Dermis microvascular lymphatic vessel endothelial cell (primary cell): ENCODE measurements at places on chromosomes 3 and 15. TPM values are rescaled to one million over a fixed set of nuclear protein-coding genes. Genes with fewer than 3 reads are reported as not detected.

DNA sequence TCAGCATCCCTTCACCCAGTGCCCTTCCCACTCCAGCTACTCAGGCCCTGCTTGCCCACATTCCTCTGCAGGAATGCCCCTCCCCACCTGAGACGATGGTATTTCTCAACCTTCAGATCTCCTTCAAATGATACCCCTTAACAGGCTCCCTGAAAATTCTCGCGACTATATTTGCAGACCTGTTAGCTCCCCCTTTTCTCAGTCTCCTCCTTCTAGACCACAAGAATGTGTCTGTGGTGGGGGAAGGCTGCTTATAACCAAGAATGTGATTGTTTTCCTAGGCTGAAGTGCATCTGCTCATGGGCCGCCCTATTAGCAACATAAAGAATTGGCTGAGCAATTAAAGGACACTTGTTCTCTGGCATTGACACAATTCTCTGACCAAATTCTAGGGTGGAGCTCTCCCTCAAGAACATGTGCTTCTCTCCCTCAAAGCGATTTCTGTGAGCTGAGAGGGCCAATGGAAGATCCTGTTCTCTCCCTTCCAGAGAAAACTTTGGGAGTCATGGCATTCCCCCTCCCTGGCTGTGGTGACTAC is 19.1 kb upstream of the LIMD1 start:
- DNase-seq: no peak

DNA sequence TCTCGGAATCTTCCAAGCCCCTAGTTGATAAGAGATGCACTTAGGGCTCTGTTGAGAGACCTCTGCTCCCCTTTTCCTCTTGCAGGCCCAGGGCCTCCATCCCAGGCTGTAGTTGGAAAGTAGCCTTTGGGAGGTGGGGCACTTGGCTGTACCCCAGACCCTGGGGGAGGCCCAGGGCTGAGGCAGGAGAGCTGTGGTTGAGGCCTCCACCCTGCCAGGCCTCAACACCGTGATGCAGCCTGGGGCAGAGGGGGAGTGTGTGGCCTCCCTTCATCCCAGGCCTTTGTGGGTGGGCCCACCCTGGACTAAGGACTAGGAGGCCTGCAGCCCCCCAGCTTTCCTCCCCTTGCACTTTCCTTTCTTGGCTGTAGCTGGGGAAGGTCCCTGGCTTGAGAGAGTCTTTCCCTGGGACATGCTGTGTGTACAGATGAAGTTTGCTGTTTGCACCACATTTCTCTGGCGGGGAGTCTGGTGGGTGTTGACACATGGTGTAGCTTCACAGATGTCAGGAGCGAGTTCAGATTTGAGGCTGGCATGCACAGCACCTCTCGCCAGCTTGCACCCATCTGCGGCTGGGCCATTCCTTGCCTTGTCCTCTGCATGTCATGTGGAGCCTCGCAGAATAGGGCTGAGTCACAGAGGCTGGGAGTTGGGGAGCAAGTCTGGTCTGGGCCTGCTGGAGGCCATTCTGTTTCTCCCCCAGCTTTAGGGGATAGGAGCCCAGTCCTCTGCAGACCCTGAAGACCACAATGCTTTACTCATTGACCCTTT is 13.7 kb downstream of the PLEKHO2 start:
- DNase-seq: no peak

GRCh38 chr3:46289966-46290365 is 47.7 kb downstream of the CCR3 start:
- no peak for DNase-seq

DNA sequence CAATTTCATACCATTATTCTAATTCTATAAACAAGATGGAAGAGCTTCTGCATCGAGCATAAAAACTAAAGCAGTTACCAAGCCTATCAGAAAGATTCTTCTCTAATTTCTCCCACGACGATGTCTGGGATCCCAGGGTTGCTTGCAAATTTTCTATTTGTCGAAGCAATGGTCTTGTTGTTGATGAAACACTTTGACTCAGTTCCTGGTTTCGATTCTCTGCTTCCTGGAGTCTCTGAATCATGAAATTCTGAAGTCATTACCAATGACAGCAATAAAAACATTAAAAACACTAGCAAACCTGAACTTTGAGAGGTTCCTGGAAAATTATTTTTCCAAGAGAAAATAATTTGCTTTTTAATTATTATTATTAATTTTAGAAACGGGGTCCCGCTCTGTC is 18.7 kb downstream of the TMF1 start:
- DNase-seq: peak; percentile 59

DNA sequence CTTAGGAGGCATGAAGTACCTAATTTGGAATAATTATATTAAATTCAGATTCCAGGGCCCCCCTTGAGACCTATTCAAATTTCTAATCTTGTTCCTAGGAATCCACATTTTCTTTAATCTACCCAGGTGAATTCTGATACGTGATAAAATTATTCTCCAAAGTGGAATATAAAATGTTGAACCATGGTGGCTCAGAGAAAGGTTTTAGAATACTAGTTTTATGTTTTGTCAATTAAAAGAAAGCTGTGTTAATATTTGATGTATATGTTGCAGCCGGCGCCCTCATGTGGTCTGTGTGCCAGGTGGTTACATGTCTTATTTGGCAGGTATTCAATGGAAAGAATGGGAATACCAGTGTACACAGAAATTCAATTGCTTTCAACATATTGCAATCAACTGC is 321.8 kb downstream of the FEZF2 start:
- peak; percentile 9 for DNase-seq

DNA sequence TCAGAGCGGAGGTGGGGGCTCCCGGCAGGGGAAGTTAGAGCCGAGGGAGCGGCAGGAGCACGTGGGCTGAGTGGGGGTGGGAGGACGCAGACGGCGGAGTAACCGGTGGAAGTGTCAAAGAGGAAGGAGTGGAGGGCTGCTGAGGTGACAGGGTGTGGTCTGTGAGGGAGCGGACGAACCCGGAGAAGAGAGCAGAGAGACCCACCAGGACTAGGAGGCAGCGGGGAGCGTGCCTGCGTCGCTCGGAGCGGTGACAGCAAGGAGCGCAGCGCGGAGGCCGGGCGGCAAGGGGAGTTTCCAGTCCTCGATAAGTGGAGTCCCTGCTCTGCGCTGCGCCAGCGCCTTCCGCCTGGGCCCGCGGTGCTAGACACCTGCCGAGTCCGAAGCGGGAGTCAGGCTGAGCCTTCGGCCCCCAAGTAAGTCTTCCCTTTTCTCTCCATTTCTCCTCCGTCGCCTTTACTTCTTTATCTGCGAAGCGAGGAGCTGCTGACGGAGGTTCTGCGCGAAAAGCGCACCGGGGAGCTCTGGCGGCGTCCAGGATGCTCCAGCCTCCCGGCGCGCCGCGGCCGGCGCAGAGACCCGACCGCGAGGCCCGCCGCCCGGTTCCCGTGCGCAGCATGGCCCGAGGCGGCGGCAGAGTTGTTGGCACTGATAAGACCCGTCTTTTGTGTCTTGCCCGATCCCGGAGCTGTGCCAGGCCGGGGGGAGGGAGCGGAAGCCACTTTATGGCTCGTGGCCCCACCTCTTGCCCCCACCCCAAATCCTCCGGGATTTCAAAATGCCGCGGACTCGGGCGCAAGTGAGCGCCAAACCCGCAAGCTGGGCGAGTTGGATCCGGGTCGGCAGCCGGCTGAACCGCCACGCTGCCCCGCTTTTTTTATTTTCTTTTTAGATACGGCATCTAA is 533.0 kb upstream of the SEMA6D start:
- DNase-seq: peak; percentile 26

DNA sequence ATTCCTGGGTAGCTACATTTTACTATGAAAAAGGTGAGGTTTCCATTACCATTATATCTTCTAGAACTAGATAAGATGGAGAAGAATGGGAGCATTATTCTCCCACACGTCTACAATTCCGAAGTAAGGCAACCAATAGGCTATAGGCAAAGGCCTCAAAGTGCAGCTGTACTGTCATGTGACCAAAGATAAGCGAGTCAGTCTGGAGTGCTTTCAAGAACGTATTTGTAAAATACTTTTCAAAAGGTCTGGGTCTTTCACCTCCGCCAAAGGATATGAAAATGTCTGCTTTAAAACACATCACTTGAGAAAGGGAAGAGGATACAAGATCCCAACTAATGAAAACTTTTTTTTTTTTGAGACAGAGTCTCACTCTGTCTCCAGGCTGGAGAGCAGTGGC is 9.9 kb downstream of the CCPG1 start:
- no peak for DNase-seq

DNA sequence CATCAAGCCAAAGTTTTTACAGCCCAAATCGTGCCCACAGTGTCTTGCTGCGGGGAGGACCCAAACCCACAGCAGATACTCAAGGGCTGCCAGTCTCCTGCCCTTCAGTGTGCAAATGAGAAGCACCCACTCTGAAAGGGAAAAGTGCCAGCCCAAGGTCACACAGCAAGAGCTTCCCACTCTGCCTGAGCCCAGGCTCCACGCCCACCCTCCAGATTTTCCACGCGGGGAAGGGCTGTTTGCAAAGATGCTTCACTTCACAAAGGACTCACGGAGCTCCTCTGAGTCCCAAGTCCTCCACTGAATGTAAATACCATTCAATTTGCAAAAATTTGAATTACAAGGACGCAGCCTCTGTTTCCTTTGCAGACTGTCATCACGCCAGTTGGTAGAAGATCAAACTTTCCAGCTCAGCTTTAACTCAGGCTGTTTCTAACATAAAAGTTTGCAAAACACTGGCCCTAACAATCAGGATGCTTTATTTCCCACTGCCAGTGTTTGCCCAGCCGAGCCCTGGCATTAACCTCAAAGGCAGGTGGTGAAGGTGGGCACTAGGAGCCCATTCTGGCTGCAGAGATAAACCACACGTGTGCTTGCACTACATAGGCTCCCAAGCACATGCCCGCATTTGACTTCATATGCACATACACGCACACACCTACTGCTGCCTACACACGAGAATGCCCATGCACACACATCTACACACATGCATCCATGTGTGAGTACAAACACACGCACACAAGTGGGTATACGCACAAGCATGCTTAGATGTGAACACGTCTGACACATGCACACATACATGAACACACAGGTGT is 7.6 kb downstream of the CACNA2D2 start:
- no peak for DNase-seq

- no peak for DNase-seq
These were observed 165.2 kb downstream of the MECOM start for GRCh38 chr3:169498336-169498735.

- DNase-seq: peak; percentile 73
These were observed 9.9 kb downstream of the TRAK1 start for GRCh38 chr3:42101048-42101447.

DNA sequence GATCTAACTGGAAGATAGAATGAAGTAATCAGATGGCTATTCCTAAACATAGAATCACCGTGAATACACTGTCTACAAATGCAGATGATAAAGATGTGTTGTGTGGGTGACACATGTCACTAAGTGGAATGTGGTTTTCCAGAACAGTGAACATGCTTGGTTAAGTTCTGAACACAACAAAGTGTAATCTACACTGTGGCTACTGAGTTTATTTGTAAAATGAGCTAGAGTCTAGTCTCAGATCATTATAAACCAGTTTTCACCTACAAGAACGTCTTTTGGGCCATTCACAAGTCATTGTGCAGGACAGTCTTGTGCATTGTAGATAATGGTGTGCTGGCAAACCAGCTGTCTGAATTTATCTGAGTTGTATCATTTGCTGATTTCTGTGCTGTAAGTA is 35.3 kb downstream of the OXNAD1 start:
- no peak for DNase-seq

DNA sequence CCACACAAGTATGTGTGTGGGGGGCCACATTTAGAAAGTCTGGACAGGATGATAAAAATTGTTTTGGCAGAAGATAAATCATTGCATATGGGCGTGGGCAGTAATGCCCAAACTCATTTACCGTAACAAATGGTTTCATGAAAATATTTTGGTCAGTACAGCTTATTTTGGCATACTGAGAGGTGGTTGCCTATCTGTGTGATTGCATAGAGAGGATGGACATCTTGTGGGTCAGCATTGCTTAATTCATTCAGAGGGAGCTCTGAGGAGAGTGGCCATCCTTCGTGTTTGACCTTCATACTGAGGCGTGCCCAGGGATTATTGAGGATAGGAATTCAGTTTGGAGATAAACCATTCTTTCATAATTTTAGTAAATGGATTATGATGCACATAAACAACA is 162.5 kb downstream of the GAP43 start:
- DNase-seq: no peak

DNA sequence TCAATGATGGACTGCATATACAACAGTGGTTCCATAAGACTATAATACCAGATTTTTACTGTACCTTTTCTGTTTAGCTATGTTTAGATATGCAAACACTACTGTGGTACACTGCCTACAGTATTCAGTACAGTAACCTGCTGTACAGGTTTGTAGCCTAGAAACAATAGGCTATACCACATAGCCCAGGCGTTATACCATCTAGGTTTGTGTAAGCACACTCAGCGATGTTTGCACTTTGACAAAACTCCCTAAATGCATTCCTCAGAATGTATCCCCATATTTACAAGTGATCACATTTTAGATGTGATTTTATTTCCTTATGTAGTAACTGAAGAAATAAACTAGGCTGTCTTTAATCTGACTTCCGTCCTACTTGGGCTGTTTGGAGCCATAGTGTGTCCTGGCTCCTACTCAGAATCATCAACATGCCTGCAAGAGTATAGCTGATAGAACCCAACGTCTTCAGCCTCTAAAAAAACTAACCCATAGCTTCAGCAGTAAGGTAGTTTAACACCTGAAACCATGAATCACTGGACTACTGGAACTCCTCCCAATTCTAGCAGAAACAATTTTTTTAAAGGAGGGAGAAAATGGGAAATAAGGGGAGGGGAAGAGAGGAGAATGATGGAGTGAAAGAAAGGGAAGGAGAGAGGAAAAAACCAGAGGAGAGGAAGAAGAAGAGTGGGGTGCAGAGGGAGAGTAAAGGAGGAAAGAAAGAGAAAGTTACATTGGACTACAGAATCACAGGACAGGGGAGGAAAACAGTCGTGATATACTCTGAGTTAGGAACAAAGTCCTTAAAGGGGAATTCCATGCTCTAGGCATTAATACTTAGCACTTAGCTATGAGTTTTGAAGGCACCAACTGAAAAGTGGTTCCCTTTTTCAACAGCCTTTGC is 67.7 kb upstream of the PLXND1 start:
- no peak for DNase-seq

The KNG1 gene
- not detected in 2 replicates for total RNA-seq

The GDPGP1 gene
- 9.2 and 10.0 TPM in 2 replicates for total RNA-seq

The CRTC3 gene
- total RNA-seq: 6.8 and 10.7 TPM in 2 replicates

The UCN2 gene
- not detected in 2 replicates for total RNA-seq

The SMCO1 gene
- not detected in 2 replicates for total RNA-seq

The CSNK1G1 gene
- 17.1 and 19.7 TPM in 2 replicates for total RNA-seq

The LTF gene
- 0.13 and 0.26 TPM in 2 replicates for total RNA-seq

The CLDN16 gene
- total RNA-seq: not detected in 2 replicates

The NUP210 gene
- 1.5 and 2.3 TPM in 2 replicates for total RNA-seq

The GOLGA8G gene
- not detected in 2 replicates for total RNA-seq
